NCI-H446 treated with DMSO at 0.1 percent for 48 hours (cell line): ENCODE measurements at places on chromosomes 1 and 21.

DNA sequence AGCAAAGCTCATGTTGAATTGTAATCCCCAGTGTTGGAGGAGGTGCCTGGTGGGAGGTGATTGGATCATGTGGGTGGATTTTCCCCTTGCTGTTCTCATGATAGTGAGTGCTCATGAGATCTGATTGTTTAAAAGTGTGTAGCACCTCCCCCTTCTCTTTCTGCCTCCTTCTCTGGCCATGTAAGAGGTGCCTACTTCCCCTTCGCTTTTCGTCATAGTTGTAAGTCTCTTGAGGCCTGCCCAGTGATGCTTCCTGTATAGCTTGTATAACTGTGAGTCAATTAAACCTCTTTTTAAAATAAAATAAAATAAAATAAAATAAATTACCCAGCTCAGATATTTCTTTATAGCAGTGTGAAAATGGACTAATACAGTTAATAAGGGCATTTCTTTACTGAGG lies 1025.7 kb downstream of the PLA2G4A start:
- DNase-seq: no peak

DNA sequence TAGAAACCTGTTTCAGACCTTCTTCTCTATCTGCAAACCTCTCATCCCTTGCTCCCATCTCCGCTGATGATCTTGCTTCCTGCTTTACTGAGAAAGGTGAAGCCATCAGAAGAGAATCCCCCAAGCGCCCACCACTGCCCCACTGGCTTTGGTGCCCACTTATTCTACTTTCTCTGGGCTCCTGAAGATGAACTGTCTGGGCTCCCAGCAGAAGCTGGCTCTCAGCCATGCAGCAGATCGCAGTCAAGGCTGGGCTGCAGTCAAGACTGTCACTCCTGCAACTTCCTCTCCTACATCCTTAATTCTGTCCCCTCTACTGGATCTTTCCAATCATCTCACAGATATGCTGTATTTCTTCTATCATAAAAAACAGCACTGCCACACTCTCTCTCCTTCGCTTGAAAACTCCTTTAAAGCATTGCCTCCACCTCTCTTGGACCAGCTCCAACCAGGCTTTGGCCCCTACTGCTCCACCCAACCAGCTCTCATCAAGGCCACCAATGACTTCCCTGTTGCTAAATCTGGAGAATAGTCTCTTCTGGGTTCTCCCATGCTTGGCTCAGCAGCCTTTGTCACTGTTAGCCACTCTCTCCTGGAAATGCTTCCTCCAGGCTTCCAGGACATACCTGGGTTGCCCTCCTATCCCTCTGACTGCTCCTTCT lies 25.8 kb downstream of the TRIM62 start:
- DNase-seq: no peak

DNA sequence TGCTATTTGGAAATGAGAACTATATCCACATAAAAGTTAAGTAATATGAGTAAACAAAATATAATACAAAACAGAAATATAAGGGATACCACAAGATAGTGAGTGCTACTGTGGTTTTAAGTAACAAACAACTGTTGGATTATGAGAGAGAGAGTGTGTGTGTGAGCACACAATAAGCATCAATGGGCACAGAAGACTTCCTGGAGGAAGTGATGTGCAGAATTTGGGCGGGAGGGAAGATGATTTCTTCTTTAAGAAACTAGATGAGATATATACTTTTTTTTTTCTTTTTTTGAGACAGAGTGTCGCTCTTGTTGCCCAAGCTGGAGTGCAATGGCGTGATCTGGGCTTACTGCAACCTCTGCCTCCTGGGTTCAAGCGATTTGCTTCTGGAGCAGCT lies 7.9 kb upstream of the IER5 start:
- no peak for DNase-seq

GRCh38 chr1:95096218-95096841 lies 20.8 kb upstream of the TLCD4 start:
- DNase-seq: no peak

DNA sequence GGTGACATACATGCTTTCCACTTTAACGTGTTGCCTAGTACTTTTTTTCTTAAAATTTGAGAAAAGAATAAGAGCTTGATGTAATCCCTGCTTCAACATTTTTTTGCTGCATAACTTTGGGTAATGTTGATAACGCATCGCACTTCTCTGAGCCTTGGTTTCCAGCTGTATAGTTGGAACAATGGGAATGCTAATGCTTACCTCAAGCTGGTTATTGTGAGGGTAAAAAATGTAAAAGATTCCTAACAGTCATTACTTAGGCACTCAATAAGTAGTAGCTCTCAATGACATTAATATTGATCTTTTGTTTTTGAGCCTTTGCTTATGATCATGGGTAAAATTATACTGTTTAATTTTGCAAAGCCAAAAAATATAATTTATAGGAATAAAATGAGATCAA lies 683.3 kb upstream of the CXADR start:
- DNase-seq: no peak

GRCh38 chr1:197150336-197151005 lies 4.0 kb upstream of the ASPM start:
- DNase-seq: no peak
